Tibial nerve (tissue), 4 donors: ENCODE measurements at places on chromosomes 13 and 19.

DNA sequence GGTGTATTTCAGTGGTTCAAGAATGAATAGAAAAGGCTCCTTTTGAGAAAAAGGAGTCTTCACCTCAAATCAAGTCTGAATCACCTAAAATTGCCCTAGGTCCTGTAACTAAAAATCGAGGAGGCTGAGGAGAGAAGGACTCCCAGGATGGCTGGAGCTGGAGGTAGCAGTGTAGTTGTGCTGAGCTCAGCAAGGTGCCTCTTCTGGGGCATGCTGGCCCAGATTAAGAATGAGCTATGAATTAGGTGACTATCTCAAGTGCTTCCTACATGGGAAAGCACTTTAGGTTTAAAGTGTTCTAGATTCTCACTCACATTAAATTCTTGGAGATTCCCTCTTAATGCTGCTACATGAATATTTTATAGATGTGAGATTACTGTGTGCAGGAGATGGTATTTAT, 28.8 kb upstream of the KL start:
- no peak for DNase-seq

GRCh38 chr13:24340608-24340955, 31.2 kb downstream of the C1QTNF9 start:
- no peak for DNase-seq

DNA sequence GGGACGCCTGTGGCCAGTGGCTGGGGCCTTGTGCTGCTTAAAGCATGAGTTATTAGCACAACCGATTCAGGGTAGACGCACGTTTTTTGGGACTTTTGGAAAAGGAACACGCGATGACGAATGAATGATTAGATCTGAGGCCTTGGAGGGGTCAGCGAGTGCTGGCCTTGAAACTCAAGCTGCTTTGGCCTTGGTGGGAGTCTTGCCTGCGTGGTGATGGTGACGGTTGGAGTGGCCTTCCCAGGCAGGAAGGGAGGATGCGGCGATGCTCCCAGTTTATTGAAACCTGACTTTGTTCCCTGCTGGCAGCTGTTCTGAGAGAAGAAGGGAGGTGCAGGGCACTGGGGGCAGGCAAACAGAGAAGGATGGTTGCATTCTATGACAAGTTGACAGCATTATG, 63.1 kb upstream of the RNF113B start:
- no peak for DNase-seq

DNA sequence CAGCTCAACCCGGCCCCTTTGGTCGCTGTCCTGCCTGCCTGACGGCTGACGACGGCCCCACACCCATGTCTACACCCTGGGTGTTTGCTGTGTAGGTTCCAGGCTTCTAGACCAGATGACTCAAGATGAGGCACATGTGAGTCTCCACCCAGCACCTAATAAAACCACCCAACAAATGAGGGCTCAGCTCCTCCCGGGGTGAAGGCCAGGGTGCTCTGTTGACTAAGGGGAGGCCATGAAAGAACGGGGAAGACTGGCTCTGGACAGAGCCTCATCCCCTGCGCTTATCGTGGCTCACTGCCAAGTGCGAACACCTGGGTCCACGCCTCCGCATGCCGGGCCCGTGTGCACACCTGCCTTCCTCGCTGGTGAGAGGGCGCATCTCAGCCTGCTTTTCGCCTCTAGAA, 39.6 kb downstream of the COL4A2 start:
- DNase-seq = no peak

- DNase-seq = no peak
Measured at GRCh38 chr13:22461854-22462490, 718.8 kb upstream of the SGCG start.

DNA sequence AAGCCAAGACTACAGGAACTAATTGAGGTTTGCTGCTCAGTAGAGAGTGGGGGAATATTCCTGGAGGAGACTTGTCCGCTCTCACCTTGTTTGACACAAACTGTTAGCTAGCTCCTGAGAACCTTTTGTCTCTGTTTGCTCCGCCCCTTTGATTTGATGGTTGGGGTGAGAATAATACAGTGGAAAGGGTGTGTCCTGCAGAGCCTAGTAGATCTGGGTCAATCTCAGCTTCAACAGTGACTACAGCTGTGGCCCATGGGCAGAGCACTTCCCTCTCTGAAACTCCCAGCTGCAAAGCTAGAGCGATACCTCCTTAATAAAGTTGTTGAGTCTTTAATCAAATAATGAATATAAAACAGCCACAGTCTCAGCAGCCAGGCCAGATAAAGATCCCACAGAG, 576.7 kb downstream of the DIAPH3 start:
- no peak for DNase-seq

- no peak for DNase-seq
Measured at GRCh38 chr13:100899720-100900316, 225.2 kb upstream of the TMTC4 start.

- no peak for DNase-seq
Measured at GRCh38 chr13:77989281-77989680, 70.7 kb upstream of the EDNRB start.

DNA sequence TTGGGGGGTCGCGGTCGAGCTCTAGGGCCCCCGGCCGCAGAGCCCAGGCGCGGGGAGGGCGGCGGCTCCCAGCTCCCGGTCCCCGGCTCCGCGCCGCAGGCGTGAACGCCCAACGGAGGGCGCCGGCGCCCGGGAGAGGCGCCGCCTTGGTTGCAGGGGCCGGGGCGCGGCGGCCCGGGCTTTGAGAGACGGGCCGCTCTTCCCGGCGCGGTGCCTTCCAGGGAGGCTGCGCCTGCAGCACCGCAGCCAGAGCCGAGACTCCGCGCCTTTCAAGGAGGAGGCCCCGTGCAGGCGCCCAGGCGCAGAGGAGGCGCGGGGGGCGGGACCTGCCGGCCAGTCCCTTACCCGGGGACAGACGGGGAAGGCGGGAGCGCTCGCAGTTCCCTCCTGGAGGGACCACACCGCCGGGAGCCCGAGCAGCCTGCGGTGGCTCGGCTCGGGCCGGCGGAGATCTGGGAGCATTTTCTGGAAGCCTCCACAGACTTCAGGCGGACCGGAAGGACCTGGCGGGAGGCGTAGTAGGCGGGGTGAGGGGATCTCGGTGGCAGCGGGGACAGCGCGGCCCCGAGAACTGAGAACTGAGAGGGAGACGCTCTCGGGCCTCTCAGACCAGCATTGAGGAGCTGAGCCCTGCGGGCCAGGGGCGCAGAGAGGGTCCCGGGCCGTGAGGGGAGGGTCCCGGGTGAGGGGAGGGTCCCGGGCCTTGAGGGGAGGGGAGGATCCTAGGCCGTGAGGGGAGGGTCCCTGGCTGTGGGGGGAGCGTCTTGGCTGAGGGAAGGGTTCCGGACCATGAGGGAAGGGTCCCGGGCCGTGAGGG, 25.5 kb upstream of the MCF2L start:
- DNase-seq = no peak

DNA sequence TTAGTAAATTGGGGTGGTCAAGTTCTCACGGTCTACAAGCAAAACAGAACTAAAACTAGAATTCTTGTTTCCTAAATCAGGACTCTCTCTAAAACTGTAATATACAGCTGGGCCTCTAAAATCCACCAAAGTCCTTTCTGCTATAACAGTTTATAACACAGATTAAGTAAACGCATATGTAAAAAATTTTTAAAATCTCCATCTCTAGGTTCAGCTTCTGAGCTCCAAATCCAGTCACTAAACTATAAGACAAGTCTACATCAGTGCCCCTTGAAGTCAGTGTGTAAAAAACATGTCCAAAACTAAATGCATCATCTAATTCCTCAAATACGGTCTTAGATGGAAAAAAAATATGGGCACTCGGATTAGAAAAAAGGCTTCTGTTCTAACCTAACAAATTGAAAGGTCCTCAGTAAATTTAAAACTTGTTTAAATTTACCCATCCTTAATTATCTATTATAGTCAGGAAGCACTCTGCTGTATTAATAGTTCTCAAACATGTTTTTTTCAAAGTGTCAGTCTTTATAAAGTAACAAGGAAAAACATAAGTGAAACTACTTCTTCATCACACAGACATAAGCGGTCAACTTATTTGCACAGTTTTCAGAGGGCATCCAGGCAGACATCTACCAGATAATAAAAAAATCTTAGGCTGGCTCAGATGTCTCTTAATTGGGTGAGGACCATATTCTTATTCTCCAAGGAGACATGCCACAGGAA, 33.6 kb downstream of the ELF1 start:
- DNase-seq = no peak

DNA sequence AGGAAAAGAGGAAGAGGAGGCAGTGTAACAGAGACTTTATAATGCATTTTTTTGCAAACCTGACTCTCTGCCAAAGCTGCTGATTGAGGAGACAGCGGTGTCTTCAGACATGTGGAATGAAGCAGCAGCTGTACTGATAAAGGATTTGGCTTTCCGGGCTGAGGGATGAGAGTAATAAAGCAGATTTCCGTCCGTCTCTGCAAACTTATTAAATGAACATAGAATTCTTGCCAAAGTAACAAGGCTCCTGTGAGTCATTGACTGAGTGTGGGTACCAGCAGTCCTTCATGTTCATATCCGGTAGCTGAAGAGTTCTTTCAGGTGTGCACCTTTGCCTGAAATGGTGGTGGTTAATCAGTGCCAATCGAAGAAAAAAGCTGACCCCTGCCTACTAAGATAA, 112.6 kb downstream of the LIG4 start:
- no peak for DNase-seq

DNA sequence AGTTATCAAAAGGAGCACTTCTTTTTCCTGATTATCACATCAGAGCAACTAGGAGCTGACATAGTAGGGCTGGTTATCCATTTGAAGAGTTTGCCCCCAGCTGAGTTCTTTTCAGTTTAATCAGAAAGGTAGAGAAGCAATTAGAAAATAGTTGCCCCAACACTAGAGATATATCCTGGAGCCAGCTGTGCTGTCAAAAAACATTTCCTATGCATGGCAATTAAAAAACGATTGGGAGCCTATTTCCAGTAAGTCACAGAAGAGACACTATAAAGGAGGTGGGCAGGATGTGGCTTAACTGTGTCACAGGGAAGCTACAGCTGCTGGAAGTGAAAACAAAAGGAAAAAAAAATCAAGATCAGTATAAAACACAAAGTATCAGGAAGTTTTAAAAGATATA, 155.7 kb upstream of the SLITRK1 start:
- no peak for DNase-seq

GRCh38 chr19:39413911-39414608, 1.6 kb downstream of the PLEKHG2 start:
- no peak for DNase-seq

- DNase-seq = no peak
Measured at GRCh38 chr19:15448778-15449619, 757 bp downstream of the WIZ start.
